ENCODE measurements at places on chromosomes 7 and 10.

DNA sequence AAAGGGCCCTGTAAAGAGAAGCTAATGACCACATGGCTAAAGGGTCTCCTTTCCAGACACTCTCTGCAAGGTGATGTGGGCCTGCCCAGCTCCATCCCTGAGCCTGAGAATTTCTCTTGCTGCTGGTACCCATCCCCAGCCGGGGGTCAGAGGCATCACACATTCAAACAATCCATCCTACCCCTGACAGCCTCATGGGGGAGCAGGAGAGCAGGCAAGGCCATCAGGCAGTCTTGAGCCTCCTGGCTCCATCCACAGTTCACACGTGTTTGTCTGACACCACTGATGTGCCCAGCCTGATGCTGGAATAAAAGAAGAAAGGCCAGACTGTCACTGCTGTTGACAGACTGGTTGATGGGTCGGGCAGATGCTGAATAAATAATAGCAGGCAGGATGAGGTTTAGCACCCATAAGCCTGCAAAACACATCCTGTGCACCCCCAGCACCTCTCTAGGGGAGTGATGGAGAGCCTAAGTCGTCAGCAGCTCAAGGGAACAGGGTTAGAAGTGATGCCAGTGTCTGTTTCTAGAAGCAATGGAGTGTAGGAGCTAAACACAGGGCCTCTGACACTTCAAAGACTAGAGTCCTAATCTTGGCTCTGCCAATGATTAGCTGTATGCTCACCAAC is 43.5 kb downstream of the TLL2 start:
- DNase-seq, result no peak

GRCh38 chr10:3781468-3782145 is 3.4 kb downstream of the KLF6 start:
- DNase-seq, result no peak

DNA sequence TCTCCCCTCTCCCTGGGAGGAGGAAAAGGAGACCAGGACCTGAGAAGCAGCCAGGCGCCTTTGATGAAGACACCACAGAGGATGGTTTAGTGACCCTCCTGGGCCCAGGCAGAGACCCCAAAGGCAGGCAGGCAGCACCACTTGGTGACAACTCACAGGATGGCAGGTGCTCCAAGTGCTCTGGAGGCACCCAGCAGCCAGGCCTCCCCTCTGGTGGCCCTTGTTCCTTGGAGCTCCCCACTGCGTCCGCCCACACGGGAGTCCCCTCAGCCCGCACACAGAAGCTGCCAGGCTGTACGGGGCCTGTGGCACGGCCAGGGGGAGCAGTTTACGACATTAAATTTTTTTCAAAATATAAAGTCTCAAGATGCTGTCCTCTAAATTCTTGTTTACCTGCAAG is 607.1 kb upstream of the FOXK1 start:
- no peak for DNase-seq

DNA sequence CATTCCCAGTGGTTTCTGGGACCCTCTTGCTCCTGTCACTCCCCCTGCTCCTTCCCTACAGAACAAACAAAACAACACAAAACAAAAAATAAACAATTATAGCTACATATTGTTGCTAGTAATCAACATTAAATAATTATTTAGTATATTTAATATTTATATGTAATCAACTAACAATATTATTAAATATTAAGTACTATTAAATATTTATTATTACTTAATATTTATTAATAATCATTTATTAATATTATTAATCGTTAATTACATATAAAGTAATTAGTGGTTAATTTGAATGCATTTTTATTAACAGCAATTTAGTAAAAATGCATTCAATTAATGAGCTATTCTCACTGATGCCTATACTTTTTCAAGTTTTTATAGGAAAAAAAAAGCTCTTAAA is 139.4 kb downstream of the ITGB8 start:
- no peak for DNase-seq

GRCh38 chr7:23183279-23184012 is 1.6 kb downstream of the NUP42 start:
- DNase-seq, result no peak

All from activated naive CD4-positive, alpha-beta T cell (primary cell).